Osteocyte (in vitro differentiated cells): ENCODE measurements at places on chromosomes 5 and 9. TPM values are rescaled to one million over a fixed set of nuclear protein-coding genes. Genes with fewer than 3 reads are reported as not detected.
A peak's percentile ranks its signal among the peaks of the same experiment; 100 is the strongest.

- no peak for DNase-seq
Observed at GRCh38 chr9:87035879-87036278, 88.6 kb upstream of the GAS1 start.

GRCh38 chr9:132408521-132408920, 1.5 kb upstream of the CFAP77 start:
- DNase-seq = no peak

GRCh38 chr5:38650540-38650939, 94.1 kb upstream of the LIFR start:
- no peak for DNase-seq

DNA sequence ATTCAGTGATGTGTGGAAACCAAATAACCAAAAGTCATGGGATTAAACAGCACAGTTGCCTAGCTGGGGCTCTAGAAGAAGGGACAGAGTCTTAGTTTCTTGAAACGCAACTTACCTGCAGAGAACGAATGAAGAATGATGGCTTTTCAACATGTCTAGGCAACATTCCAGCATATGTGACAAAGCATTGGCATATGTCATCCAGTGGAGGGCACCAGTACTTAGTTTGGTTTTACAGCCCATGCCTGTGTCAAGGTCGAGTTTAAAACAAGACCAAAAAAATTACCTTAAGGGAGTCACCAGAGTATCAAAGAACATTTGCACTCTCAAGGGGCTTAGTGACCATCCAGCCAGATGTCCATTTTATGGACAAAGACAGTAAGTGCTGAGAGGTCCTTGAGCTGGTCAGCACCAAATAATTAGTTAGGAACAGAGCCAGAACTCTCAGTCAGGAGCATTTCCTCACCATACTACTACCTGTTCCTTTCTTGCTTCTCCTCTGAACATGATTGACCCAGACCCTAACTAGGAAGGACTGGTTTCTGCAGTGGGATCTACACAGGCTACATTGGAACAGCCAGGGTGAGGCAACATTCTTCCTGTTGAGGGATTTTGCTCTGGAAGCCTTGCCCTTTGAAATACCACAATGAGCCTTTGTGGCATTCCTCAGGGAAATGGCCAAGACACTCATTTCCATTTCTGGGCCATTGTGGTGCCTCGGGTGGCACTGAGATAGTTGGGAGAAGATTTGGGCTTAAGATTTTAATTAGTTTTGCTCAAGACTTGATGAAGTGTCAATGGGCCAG, 75.4 kb upstream of the ANKH start:
- DNase-seq = no peak

DNA sequence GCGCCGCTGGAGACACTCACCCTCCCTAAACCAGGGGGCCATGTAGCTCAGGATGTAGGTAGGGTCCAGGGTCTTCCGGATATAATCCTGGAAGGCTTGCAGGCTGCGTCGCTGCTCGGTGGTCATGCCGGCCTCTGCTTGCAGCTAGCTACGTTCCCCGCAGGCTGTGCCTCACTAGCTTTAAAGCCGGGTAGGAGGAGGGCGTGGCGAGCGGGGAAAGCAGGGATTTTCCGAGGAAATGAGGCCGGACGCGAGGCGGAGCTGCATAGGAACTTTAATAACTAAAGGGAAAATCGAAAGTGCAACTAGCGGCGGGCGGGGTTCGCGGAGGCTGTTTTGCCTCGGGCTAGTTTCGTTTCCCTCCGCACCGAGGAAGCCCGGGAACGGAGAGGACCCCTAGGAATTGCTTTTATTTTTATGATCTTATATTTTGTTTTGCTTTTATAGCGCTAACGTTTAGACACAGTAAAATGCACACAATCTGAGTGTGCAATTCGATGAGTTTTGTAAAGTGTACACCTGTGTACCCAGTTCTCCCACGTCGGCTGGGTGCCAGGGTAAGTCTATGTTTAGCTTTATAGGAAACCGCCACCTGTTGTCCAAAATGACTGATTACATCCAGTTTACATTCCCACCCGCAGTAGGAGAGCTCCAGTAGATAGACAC, at the start of gene RIGI:
RIGI (minus strand) TSS at position 156 of the 666 bp plus-strand sequence; CDS start at position 126, 30 bp downstream.
- DNase-seq = peak; percentile 94

GRCh38 chr9:123544007-123544827, 188.2 kb downstream of the CRB2 start:
- DNase-seq = no peak

- DNase-seq = no peak
Observed at GRCh38 chr9:13956107-13956506, 357.8 kb downstream of the NFIB start.

GRCh38 chr5:139417214-139417613, 13.3 kb upstream of the SPATA24 start:
- no peak for DNase-seq

- DNase-seq = no peak
Observed at GRCh38 chr5:2300861-2301574, 418.3 kb upstream of the IRX4 start.

DNA sequence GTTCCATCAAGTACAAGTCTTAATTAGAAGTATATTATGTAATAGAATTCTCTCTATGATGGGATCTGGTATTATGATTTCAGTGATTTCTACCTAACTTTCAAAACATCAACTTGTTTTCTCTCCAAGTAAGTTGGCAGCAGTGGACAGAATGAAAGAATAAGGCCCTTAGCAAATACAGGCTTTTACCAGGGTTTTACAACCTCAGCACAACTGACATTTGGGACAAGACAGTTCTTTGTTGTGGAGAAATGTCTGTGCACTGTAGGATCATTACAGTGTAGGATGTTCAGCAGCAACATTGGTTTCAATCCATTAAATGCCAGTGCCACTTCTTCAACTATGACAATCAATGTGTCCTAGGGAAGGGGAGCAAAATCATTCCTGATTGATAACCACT, 48.8 kb downstream of the MLANA start:
- no peak for DNase-seq

DNA sequence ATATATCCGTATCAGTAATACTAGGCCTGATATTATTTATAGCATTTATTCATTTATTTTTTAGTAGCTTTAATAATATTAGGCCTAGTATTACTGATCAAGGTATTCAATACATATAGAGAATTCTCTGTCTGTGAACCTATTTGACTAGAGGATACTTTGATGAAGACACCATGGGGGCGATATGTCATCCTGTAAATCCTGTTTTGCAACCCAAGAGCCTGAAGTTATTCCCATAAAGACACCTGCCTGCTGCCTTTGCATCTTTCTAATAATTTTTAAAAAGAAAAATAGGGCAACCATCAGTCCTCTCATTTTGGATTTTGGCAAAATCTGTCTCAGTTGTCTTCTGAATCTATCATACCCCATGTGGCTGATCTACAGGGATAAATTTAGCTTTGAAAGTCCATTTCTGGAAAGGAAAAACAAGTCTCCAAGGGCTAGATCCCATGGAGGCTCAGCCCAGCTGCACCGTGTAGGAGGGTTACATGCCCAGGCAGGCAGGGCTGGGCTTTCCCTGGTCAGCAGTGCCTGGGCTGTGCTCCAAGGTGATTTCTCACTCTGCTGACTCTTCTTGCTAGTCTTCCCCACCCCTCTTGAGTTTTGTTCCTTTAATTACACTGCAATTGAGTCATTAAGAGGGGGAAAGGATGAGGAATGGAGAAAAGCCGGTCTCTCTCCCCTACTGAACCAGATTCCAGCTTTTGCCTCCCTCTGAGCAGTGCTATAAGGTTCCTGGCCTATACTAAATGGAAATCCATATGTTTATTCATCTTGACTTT, 169.0 kb downstream of the TRIM32 start:
- no peak for DNase-seq

GRCh38 chr9:95060234-95060633, 257.3 kb downstream of the FANCC start:
- no peak for DNase-seq

GRCh38 chr9:35490155-35490909, 421 bp downstream of the RUSC2 start:
- DNase-seq = no peak

DNA sequence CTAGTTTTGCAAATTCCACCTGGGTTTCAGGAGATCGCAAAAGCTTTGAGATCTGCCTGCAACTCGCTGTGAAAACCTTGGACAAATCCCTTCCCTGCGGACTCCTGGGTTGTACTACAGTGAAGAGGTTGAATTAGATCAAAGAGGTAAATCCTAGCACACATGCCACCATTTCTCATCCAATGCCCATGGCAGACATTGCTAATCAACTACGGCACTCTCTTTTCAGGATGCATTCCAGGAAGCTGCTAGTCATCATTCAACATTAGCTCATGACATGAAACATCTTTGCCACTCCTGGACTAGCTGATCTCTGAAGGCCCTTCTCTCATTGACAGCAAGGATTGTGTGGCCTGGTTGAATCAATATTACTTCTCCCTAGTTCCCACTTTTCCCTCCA, 46.1 kb downstream of the PCDH1 start:
- no peak for DNase-seq

DNA sequence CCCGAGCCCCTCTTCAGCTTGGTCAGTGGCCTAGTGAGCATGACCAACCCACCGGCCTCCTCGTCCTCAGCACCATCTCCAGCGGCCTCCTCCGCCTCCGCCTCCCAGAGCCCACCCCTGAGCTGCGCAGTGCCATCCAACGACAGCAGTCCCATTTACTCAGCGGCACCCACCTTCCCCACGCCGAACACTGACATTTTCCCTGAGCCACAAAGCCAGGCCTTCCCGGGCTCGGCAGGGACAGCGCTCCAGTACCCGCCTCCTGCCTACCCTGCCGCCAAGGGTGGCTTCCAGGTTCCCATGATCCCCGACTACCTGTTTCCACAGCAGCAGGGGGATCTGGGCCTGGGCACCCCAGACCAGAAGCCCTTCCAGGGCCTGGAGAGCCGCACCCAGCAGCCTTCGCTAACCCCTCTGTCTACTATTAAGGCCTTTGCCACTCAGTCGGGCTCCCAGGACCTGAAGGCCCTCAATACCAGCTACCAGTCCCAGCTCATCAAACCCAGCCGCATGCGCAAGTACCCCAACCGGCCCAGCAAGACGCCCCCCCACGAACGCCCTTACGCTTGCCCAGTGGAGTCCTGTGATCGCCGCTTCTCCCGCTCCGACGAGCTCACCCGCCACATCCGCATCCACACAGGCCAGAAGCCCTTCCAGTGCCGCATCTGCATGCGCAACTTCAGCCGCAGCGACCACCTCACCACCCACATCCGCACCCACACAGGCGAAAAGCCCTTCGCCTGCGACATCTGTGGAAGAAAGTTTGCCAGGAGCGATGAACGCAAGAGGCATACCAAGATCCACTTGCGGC, 1.8 kb downstream of the EGR1 start:
- no peak for DNase-seq

DNA sequence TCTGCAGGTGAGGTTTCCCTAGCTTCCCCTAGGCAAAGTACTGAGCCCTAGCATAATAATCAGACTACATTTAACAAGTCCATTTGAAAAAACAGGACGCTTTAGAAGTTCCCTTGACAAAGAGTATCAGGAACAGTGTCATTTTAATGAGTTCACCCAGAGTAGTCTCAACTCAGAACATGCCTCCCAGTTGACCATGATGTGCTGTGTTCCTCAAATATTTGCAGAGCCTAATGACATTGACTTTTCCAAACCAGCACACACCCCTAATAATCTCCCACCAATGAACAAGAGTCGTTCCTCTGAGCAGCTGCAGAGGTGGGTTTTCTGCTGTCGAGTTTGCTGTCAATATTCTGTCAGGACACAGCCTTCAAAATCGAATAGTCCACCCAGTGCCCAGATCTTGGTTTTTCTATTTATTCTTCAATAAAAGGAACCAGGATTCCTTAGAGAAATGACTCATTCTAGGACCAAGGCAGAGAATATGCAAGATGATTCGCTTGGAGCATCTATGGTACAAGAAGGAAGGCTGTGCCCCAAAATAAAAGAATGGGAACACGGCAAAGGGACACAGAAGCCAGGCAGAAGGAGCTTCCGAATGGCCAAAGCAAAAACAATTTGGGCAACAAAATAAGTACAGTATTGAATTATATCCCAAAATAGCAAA, 57.6 kb downstream of the OTULIN start:
- no peak for DNase-seq

- DNase-seq = no peak
Observed at GRCh38 chr9:129416821-129417539, 203.9 kb downstream of the C9orf50 start.

GRCh38 chr9:124940521-124940893, 376 bp downstream of the GOLGA1 start:
- no peak for DNase-seq

DNA sequence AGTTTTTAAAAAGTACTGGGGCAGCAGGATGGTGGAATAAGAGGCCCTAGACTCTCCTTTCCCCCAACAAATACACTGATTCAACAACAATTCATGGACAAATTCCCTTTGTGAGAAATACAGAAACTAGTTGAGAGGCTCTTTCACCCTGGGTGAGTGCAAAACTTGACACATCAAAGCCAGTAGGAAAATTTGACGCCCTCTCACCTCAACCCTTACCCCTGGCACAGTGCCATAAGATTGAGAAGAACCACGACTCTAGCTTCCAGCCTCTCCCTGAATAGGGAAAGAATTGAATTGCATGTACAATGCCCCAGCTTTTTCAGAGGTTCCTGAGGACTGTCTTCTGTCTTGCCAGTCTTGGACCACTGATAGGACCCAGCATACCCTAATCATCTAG, 12.3 kb downstream of the KIF4B start:
- DNase-seq = no peak

- no peak for DNase-seq
Observed at GRCh38 chr9:79242489-79242888, 329.3 kb upstream of the TLE4 start.

DNA sequence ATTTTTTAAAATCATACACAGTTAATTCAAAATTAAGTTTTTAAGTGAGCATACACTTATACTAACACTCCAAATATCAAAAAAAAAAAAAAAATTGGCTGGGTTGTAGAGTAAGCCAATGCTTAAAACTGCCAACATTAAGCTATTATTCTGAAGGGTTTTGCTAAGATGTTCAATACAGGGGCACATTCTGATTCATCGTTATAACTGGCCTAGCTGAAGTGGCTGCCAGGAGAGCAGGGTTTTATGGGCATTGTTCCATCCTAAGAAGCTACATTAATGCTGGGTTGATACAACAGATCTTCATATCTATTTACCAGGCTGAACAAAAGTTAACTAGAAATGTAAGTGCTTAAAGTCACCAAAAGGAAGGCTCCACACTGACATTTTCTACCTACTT, 13.4 kb downstream of the ELAVL2 start:
- DNase-seq = no peak

GRCh38 chr9:127021664-127022363, 100.6 kb downstream of the ANGPTL2 start:
- peak; percentile 90 for DNase-seq

Gene YTHDC2
- total RNA-seq = 21.7 and 22.7 TPM in 2 replicates

Gene LRRC70
- 0.73 and 1.6 TPM in 2 replicates for total RNA-seq

Gene LCN15
- not detected in 2 replicates for total RNA-seq

Gene PCDHGB7
- total RNA-seq = 6.2 and 8.8 TPM in 2 replicates

Gene NXNL2
- total RNA-seq = 0.32 TPM in 1 of 2 replicates, not detected in the other

Gene LRRTM2
- not detected in 2 replicates for total RNA-seq

Gene C5orf52
- not detected in 2 replicates for total RNA-seq

Gene HAVCR1
- total RNA-seq = not detected in 2 replicates

Gene CCL28
- total RNA-seq = not detected in 2 replicates

Gene DDX4
- total RNA-seq = not detected in 2 replicates

Gene MTX3
- 12.7 and 14.2 TPM in 2 replicates for total RNA-seq

Gene WDR31
- total RNA-seq = 2.2 and 3.4 TPM in 2 replicates

Gene SPINK6
- not detected in 2 replicates for total RNA-seq

Gene SH3TC2
- 0.83 and 1.1 TPM in 2 replicates for total RNA-seq

Gene SPATA31D4
- not detected in 2 replicates for total RNA-seq

Gene PCDHGA3
- not detected in 2 replicates for total RNA-seq

Gene PDZD2
- 2.3 and 2.8 TPM in 2 replicates for total RNA-seq

Gene ABLIM3
- 0.64 and 0.99 TPM in 2 replicates for total RNA-seq

Gene ENTREP1
- total RNA-seq = 0.24 and 0.26 TPM in 2 replicates
